ENCODE measurements at places on chromosomes 2 and 18. TPM values are rescaled to one million over a fixed set of nuclear protein-coding genes. Genes with fewer than 3 reads are reported as not detected.

GCKR gene
- 0.58 TPM for polyA plus RNA-seq

- DNase-seq = no peak
Observed at GRCh38 chr2:100236166-100236565, 86.1 kb downstream of the LONRF2 start.

DNA sequence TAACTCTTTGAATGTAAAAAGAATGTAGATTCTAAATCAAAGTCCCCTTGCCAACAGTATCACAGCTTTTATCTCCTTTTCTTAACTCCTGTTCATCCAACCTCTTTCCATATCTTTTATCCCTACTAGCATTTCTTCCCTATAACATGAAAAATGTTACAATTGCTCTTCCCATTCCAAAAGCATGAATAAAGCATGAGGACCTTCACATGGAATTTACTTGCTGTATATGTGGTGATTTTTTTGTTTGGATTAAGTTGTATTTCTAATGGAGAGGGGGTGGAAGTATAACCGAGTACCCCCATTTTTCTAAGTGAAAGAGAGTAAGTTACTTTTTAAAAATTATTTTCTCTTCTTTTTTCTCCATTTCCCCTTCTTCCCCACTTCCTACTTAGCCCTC lies 94.9 kb upstream of the RBBP8 start:
- DNase-seq = no peak

DNA sequence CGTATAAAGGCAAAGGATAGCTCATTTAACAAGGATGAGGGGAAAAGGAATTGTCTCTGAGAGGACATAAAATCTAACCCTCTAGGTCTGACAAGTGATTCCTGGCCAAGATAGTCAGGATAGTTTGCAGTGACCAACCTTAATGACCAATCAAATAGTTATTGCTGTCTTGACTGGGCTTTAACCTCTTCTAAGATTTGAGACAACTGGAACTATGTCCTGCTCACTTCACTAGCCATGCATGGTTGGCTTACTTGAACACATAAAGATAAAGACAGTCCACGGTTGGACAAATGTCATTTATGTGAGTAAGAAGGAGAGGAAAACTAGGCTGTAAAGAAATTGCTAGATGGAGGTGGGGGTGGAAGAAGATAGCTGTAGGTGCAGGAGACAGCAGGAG lies 53.8 kb downstream of the SCN1A start:
- DNase-seq = no peak

UGT1A6 gene
- 0.11 TPM for polyA plus RNA-seq

DNA sequence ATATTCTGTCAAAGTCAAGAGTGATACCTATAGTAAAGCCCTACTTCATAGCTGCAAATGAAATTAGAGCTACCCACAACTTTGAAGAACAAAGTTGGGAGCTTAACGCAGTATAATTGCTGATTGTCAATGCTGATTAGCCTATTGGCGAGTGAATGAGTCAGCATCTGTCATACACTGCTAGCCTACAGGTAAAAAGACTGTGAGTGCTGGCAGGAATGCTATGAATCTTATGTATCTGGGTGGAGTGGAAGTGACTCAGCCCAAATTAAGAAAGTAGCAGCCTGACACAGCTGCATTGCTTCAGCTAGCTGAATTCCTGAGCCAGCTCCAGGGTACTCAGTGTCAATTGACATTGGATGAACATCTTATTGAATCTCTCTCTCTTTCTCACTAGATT lies 179.4 kb upstream of the DCC start:
- DNase-seq = no peak

PPP3R1 gene
- 69.7 TPM for polyA plus RNA-seq

- no peak for DNase-seq
Observed at GRCh38 chr18:23877371-23877770, 137.2 kb upstream of the TTC39C start.

GRCh38 chr18:75029481-75029880 lies 179.5 kb downstream of the PTGR3 start:
- DNase-seq = no peak

GALR1 gene
- 0.04 TPM for polyA plus RNA-seq

DLGAP1 gene
- polyA plus RNA-seq = 2.3 TPM

ALLC gene
- polyA plus RNA-seq = not detected

VWA3B gene
- polyA plus RNA-seq = 5.1 TPM

- no peak for DNase-seq
Observed at GRCh38 chr18:80191264-80191663, 56.0 kb downstream of the PARD6G start.

ALK gene
- polyA plus RNA-seq = 0.09 TPM

MROH2A gene
- 0.27 TPM for polyA plus RNA-seq

GRCh38 chr2:101467306-101467705 lies 7.6 kb downstream of the RFX8 start:
- no peak for DNase-seq

DNA sequence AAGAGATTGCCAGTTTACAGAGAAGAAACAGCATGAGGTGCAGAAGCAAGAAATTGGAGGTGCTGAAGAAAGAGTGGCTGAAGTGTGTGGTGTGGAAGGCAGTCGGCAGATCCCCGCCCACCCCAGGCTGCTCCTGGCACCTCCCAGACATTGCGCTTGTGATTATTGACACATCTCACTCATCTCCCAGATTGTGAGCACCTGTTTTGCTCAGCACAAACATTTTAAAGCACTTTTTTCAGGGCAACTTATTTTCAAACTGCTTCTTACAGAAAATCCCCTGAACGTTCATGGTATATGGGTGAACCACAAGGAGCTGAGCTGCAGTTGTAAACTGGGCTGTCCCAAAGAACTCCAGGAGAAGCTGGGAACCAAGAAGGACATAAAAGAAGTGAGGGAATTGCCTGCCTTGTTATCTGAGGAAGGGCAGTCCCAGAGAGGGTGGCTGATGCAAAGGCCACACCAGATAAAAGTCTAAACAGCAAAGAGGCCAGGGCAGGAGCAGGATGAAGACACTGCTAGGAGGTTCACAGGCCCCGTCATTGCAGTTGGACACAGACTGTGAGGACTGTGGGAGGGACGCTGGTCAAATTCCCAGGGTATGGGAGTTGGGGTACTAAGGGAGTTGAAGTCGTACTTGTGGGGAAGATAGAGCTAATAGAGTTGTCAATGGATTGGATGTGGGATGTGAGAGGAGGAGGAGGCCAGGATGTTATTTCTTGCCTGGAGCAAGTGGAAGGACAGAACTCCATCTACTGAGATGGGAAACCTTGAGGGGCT lies 65.1 kb downstream of the INPP4A start:
- DNase-seq = no peak

DNA sequence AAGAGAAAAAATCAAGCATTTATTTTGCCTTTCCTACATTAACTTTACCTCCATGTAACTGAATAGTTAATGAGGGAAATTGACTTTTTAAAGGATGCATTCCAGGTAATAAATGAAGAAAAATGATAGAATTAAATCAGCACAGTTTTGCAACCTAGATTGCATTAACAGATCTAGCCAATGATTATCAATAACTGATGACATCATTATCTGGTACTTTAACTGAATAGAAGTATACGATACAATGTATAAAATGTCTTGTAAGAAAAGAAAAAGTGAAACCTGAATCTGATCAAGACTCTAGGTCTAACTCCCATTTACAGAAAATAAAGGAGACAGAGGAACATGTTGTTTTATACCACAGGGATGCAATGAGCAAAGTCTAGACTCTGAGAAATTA lies 126.0 kb upstream of the XPO1 start:
- DNase-seq = no peak

NETO1 gene
- polyA plus RNA-seq = 0.14 TPM

DNA sequence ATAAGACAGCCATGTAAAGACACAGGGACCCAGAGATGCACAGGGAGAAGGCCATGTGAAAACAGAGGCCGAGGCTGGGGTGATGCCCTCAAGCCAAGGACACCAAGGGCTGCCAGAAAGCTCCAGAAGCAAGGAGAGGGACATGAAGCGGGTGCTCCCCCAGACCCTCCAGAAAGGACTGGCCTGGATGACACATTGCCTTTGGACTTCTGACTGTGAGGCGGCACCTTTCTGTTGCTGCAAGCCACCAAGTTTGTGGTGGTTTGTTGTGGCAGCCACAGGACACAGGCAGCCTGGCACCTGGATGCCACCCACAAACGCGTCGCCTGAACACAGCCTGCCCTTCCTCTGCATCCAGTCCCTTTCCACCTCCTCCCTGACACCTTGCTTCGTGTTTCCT lies 67.1 kb downstream of the RHOB start:
- DNase-seq = no peak

LDLRAD4 gene
- polyA plus RNA-seq = 19.1 TPM

GRCh38 chr2:136796339-136796738 lies 31.0 kb downstream of the THSD7B start:
- DNase-seq = no peak

DNA sequence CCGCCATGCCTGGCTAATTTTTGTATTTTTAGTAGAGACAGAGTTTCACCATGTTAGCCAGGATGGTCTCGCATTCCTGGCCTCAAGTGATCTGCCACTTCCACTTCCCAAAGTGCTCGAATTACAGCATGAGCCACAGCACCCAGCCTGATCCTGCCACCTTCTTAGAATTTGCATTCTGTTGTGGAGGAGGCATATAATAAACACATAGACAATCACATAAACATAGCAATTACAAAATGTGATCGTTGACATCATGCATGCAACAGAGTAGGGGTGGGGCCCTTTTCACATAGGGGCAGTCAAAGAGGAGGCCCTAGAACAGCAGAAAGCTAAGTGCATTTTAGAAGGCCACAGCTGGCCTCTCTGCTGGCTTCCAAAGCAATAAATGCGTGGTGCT lies 39.9 kb upstream of the TSPYL6 start:
- no peak for DNase-seq

GRCh38 chr2:173249661-173250641 lies 104.7 kb upstream of the CDCA7 start:
- DNase-seq = no peak

DNA sequence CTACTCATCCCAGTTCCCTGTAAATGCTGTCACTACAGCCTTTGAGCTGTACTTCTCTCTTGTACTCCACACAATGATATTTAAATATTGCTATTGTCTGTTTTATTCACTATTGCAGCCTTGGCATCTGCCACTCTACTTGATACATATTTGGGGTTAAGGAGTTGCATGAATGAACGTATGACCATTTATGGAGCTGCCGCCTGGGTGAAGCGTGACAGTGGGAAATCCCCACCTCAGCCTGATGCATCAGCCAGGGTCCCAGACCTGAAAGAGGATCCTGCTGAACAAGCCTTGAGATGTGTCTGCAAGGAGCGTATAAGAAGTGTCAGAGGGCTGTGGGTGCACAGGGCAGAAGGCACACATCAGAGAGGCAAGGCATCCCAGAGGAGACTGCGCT lies 39.1 kb downstream of the MRPL35 start:
- no peak for DNase-seq

GRCh38 chr18:33440060-33441043 lies at the start of gene CCDC178:
TSS of gene CCDC178 (minus strand) at chr18:33440721. CDS start at chr18:33412088, 28,633 bp downstream.
- DNase-seq = peak; percentile 74

SCLY gene
- 14.0 TPM for polyA plus RNA-seq

- no peak for DNase-seq
Observed at GRCh38 chr2:88667219-88667618, 24.3 kb upstream of the RPIA start.

ATRAID gene
- polyA plus RNA-seq = 139 TPM
